ENCODE measurements at places on chromosomes 5 and 9.

DNA sequence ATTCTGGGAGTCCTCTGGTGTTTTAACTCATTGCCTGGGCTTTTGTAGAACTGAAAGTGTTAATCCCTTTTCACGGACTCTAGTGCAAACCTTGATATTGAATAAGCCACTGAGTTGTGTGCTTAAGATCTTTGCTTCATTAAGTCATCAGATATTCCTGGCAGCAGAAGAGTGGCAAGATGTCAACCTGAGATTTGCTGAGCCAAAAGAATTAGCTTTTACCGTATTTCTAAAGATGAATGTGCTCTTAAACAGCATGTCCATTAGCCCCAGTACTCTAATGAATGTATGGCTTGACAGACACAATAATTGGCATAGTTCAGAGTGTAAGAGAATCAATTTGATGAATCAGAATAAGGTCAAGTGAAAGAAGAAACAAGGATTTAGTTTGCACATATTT is 87.2 kb upstream of the CDH6 start:
- no peak for ATAC-seq

- ATAC-seq: no peak
These were observed 74.1 kb upstream of the FSD1L start for GRCh38 chr9:105373723-105374122.

DNA sequence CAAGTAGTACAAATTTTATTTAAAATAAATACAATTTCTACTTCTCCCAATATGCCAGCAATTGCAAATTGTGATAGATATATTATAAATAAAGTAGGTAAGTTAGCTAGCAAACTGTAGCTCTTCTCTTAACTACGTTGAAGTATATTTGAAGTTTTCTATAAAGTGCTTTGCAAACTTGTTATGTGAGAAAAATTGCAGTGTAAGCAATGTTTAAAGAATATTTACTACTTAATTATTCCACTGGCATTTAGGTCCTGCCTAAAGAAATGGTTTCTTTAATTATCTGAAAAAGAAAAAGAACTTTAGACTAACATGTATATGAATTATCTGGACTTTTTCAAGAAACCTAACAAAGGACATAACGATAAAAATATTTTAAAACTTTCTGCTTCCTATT is 1350.0 kb upstream of the CDH9 start:
- ATAC-seq: no peak

GRCh38 chr5:142829801-142830220 is 59.6 kb downstream of the ARHGAP26 start:
- ATAC-seq: no peak

- no peak for ATAC-seq
These were observed 50.7 kb upstream of the CAMK4 start for GRCh38 chr5:111173476-111173875.
